Skeletal muscle cell (primary cell): ENCODE measurements at places on chromosomes 6 and 20.

- no peak for DNase-seq
Observed at GRCh38 chr20:60727425-60727824, 524.6 kb upstream of the CDH4 start.

DNA sequence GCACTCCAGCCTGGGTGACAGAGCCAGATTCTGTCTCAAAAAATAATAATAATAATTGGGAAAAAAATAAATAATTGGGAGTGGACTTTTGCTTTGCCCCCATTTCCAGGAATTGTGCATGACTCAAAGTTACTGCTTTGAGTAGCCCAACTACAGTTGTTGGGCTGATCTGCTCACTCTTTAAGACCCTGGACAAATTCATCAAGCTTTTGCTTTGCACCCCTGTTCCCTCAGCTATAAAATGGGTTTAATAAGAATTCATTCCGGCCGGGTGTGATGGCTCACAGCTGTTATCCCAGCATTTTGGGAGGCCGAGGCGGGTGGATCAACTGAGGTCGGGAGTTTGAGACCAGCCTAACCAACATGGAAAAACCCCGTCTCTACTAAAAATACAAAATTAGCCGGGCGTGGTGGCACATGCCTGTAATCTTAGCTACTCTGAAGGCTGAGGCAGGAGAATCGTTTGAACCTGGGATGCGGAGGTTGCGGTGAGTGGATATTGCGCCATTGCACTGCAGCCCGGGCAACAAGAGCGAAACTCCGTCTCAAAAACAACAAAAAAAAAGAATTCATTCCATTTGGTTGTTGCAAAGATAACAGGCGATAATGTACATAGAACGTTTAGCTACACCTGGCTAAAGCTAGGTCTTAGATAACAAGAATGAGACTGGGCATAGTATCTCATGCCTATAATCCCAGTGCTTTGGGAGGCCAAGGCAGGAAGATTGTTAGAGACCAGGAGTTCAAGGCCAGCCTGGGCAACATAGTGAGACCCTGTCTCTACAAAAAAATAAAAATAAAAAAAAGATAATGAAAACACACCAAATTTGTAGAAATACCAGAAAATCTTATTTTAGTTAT lies 87.9 kb upstream of the ZNF217 start:
- DNase-seq = no peak

- peak; percentile 8 for DNase-seq
Observed at GRCh38 chr20:37053230-37053950, 42.4 kb downstream of the RBL1 start.

DNA sequence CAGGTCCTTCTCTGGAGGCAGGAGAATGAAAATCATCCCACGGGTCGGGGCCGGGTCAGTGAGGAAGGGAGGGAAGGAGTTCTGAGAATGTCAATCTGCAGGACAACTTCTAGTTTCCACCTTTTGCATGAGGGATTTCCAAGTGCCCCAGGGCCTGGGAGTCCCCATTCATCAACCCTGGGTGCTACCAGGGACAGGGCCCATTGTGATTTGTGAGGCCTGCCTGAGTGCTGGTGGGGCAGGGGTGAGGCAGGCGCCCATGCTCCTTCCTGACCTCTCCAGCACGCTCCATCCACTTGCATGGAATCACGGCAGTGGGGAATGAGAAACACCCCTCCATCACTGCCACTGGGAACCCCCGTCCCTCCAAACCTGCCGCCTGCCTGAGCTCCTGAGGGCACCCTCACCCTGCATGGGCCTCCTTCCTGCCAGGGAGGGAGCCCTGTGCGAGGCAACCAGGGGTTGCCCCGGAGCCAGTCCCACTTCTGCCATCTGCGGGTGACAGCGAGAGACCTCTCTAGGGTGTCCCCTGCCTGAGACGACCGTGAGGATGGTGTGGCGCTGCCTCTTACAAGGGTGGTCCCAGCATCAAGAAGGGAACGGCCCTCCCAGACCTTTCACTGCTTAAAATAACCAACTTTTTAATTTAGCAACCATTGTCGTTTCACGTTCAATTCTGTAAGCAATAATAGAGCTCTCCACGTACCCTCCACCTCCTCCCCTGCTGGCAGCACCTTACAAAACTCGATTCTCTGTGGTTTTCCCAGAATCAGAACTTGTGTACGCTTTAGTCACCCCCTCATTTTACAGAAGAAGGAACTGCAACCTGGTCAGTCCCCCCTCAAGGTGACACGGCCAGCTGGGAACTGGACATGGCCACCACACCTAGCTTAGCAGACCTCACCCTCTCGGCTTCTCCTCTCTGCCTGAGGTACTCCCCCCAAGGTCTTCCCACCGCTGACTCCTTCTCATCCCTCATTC lies 28.6 kb downstream of the PMEPA1 start:
- no peak for DNase-seq

DNA sequence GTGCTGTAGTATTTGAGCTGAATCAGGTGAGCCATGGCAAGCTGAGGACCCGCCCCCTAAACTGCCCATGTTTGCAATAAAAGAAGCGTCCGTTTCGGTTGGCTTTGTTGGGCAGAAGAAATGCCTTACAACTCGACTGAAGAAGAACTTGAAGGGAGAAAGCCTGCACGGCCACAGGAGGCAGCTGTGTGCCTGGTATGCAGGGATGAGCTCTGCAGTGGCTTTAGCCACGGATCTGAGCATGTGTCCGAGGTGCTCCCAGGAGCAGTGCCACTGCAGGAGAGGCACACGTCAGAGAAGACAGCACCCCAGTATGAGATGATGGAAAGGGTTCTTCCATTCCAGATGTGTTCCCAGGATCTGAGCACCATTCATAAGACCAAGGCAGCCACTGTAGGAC lies 23.5 kb downstream of the KIZ start:
- DNase-seq = no peak
